ENCODE measurements at places on chromosomes 12 and 14.
A peak's percentile ranks its signal among the peaks of the same experiment; 100 is the strongest.

DNA sequence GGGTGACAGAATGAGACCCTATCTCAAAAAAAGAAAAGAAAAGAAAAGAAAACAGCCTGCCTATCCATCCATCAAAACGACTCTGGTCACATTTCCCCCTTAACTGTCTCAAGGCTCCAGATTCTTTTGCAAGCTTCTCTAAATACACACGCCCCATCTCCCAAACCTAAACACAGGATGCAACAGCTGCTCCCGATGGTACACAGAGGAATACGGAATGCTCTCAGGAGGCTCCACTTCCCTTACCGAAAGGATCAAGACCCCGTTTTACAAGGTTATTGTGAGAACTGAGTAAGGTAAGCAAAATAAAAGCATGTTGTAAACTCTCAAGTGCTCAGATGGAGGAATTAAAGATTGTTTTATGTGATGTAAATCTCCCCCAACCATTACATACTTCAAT, 62.3 kb downstream of the NT5DC3 start:
- no peak for DNase-seq

DNA sequence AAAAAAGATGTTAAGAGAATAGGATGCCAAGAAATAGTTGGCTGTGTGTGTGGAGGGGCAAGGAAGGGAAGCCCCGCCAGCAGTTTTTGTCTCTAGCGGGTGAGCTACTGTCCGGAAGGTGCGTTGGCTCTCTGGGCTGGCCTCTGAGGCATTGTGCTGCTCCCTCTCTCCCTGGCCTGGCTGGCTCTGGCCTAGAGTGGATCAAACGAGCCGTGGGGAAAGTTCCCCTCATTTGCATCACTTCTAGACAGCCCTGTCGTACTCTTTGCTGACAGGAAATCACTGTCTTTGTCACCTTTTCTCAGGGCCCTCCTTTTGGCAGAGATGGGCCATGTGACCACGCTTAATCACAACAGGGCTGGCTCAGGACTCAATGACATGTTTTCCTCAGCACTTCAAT, 236.1 kb upstream of the NPAS3 start:
- no peak for DNase-seq

DNA sequence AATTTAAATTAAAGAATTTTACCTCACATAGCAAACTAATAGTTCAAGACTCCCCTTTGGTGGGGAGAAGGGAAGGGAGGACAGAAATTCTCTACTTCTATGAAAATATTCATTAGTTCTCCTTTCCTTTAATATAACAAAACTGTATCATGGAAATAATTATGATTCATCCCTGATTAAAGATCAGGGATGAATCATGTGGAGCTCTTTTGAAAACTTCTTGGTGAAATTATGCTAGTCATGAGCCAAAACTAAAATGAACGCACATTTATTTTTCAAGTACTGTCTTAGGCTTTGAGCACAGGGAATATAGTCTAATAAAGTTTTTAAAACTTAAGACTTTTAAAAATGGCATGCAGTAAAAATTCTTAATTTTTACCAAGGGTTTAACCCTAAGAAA, 17.1 kb downstream of the TMBIM4 start:
- no peak for DNase-seq

DNA sequence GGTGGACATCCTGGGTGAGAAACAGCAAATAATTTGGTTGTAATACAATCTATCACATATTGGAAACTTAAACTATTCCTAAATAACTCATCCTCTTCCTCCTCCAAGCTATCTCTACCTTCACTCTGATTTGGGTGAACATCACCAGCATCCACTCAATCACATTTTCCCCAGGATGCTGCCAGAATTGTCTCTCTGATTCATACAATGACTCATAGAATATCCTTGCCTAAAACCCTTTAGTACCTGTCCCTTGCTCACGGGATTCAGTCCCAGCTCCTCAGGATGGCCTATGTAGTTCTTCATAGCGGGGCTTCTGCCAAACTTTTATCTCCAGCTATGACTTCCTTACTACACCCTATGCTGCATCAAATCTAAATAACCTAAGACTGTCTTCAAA, 146.8 kb downstream of the EMP1 start:
- no peak for DNase-seq

- no peak for DNase-seq
Measured at GRCh38 chr14:50363714-50364111, 33.0 kb downstream of the CDKL1 start.

GRCh38 chr14:51304438-51304837, 64.4 kb downstream of the TMX1 start:
- DNase-seq = no peak

DNA sequence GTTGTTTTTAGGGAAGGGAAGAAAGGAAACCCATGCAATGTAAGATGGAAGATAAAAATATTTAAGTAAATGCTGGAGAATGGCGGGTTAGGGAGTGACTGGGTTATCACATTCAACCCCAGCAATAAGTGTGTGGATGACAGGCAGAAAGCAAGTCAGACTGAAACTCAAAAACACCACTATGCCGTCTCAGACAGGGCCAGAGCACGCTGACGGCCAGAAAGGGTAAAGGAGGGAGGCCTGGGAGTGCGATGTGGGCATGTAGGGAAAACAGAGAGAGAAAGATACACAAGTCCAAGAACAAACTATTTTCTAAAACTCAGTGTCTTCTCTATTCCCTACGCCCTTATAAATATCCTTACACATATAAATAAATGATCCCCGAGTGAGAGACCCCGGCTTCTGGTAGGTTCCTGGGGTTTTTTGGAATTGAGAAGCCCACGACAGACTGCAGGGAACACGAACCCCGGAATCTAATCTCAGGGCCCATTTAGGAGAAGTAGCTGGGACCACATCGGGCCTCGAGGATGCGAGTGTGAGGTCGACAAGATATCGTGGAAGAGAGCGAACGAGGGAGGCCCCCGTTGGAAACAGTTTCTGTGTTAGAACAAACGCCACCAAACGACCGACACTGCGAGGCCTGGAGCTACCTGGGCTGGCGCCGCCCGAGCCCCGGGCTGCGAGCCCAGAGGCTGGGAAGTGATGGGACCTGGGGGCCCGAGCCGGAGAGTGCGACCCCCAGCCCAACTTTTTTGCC, 735 bp upstream of the OTX2 start:
- DNase-seq = no peak

DNA sequence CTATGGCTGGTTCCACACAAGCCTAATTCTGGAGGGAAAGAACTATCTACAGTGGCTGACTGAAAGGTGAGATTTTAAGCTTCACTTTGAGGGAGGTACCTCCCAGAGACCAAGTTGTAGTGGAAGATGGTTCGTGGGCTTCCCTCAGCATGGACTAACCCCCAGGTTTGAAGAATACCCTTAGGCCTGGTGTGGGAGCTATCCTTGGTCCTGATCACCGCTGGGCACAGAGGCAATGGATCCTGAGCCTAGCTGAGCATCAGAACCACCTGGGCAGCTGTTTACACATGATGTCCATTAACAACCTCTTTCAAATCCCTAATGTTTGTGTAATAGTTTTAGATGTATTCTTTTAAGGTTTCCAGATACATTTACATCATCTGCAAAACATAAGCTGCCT, 10.3 kb downstream of the DAO start:
- DNase-seq = no peak

DNA sequence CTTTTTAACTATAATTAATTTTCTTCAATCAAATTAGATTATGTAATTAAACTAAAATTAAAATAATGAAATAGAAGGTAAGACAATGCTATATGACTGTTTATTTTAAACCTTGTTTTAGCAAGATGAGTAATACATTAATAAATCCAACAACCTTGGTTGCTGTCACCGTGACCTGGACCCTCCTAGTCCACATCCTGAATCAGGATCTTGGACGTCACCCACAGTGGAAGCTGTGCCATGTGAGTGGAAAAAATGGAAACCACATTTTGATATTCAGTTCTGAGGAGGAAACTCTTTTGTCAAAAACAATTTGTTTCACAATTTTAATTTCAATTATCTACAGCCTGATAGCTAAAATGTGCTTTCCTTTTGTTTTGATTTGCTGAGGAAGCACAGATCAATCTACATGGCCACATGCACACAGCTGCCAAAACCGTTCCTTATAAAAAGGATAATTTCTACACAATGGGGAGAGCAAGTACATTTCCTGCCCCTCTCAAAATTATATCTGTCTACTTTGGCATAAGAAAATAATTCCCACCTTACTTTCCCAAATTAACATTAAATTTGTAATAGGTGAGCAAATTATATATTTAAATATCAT, 255.5 kb downstream of the RASSF9 start:
- no peak for DNase-seq

- no peak for DNase-seq
Measured at GRCh38 chr12:47736877-47737676, 11.8 kb upstream of the ENDOU start.

- no peak for DNase-seq
Measured at GRCh38 chr12:10272467-10272866, 35.2 kb upstream of the KLRD1 start.

DNA sequence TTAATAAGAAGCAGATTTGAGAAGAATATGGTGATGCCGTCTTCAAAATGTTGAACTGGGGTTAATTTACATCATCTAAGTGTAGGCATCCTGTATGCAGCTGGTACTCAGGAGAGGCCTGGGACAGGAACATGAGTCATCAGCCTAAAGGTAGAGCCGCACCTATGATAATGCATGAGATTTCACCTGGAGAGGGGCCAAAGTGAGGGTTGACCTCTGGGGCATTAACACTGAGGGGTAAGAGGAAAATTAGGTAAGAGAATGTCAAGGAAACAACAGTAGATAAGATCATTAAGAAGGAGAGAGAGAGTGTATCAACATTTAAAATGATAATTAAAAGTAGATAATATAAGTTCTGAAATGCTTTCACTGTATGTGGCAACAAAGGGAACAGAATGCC, 20.2 kb upstream of the SSTR1 start:
- DNase-seq = no peak

DNA sequence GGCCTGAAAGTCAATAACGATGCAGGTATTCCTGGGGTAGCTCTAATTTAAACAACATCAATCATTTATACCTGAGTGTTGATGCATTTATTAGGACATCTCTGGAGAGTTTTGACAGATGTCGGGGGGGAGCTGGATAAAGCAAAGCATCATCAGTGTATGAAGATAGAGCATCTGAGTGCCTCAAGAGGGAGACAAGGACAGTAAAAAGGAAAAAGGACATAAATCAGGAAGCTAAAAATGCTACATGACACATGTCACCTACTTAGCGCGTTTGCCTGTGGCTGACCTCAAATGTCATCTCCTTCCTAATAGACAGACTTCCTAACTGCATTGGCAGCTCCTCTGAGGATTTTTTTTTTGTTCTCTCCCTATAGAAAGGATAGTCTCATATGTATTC, 259.5 kb upstream of the PKP2 start:
- DNase-seq = no peak

- DNase-seq = no peak
Measured at GRCh38 chr12:108967869-108968540, 52.9 kb downstream of the SVOP start.

- no peak for DNase-seq
Measured at GRCh38 chr14:104451474-104451873, 128.1 kb upstream of the C14orf180 start.

DNA sequence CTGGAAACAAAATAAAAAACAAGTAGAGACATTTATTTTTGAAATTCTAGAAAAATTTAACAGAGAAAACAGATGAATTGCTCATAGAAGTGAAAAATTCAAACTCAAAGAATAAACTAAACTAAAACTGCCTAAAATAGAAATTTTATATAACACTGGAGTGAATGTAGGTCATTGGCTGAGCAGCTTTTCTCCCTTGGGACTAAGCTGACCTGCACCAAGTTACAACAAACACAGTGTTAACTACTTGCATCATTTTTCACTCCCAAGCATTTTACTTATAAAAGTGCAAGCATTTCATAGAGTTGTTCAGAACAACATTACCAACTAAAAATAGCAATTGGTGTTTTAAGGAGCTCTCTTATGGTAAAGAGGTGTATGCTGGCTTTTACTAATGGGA, 298.1 kb downstream of the MED13L start:
- no peak for DNase-seq

GRCh38 chr12:56988207-56988739, 18.1 kb downstream of the ZBTB39 start:
- no peak for DNase-seq

DNA sequence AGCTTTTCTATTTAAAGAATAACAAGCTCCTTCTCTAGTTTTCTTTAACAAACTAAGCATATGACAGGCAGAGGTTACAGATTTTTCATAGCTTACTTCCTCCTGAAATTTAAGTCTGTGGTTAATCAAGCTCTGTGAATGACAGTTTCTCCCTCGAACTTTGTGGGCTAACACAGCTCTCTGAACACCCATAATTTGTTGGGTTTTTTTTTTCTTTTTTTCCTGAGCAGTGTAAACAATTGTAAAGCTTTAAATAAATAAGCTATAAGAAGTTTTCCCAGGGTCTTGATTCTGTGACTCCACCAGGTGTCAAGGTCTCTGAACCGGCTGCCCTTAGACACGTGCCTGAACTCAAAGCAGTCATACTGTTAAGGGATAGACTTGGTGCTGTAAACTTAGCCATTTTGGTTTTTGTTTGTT, 128.1 kb upstream of the AMIGO2 start:
- no peak for DNase-seq

- DNase-seq = no peak
Measured at GRCh38 chr14:30751646-30752416, 122.5 kb upstream of the COCH start.

- no peak for DNase-seq
Measured at GRCh38 chr12:12930633-12931219, 21.2 kb downstream of the GPRC5D start.

GRCh38 chr12:30757316-30757715, 2.6 kb upstream of the CAPRIN2 start:
- DNase-seq = no peak

DNA sequence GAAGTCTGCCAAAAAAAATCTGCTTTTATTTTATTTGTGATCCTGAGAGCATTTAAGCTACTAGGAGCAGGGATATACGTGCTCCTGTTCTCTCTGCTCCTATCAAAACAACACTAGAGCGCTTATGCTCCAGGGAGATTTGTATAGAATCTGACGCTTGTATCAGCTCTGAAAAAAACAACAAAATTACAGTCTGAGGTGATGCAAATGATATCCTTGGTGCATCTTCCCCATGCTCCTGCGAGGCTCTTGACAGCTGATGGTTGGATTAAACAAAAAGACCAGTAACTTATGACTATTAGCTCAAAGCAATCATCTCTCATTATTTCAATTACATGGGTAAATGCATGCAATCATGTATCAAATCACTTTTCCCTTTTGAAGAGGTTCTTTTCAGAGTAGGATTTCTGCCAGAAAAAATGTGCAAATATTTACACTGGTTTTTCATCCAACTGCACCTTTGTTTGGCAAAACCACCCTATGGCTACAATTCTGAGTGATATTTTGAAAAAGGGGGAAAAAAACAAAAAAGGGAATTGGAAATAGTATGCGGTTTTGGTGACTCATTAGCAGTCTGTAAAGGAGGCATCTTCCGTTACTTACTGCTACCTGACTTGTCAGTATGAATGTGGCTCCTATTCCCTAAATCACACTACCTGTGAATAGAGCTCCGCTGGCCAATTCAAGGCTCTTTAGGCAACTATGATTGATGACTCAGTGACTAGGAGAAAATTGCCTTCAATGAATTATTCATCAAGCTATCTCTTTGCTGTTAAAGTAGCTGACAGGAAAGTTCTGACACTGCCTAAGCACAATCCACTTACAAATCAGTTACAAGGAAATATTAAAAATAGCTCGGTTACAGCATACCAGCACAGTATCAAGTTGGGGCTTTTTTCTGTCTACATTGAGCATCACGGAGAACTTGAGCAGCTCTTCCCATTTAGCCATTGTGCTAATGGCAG, 450.0 kb downstream of the FOXG1 start:
- peak; percentile 99 for DNase-seq
